ENCODE measurements at places on chromosomes 2 and 18.
A peak's percentile ranks its signal among the peaks of the same experiment; 100 is the strongest.

GRCh38 chr18:75220551-75221355 lies 10.2 kb downstream of the TSHZ1 start:
- no peak for DNase-seq

- DNase-seq: peak; percentile 66
Measured at GRCh38 chr18:79522451-79523205, 126.9 kb downstream of the NFATC1 start.

- no peak for DNase-seq
Measured at GRCh38 chr18:59915606-59916005, 15.8 kb downstream of the PMAIP1 start.

DNA sequence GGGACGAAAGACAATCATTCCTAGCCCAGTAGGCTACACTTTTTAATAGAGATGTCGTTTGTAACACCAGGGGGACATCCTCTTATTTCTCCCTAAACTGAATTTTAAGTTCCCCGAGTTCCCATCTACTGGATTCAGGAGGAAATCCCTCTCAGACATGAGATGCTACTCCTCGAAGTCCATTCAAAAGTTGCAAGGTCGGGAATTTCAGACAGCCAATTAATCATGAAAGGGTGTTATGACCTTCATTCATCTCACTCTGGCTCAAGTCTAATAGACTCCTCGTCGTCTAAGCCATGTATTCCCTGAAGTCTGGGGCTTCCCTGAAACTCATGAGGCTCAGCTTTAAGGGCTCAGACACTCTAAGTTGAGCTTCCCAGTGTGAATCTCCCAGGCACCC lies 1.2 kb upstream of the DSC3 start:
- no peak for DNase-seq

DNA sequence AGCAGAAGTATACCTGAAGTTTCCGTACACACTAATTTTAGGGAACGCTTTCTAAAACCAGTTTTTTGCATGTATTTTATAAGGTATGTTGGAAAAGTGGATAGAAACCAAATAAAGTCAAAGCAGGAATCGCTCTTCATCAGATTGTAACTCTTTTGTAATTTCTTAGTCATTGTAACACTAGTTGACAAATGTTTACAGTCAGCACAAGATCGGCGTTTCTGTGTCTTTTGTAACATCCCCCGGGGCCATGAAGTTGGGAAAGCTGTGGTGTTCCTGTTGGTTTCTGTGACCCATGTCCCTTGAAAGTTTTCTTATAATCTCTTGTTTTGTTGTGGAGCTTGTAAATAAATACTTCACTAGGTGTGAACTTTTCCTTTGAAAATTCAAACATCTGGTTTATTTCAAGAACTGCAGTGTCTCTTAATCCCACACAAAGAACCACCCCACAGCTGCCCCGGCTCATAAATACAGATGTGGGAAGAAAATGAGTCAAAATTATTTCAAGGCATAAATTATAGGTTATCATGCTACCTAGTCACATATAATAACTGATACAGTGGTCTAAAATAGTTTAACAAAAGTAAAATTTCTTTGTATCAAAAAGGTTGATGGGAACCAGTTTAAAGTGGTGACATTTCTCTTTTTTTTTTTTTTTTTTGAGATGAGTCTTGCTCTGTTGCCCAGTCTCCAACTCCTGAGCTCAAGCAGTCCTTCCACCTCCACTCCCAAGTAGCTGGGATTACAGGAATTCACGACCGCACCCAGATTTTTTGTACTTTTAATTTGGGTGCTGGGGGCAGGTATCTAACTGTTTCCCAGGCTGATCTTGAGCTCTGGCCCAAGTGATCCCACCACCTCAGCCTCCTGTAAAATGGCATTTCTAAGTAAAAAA lies 751 bp upstream of the NMI start:
- DNase-seq: no peak

- DNase-seq: no peak
Measured at GRCh38 chr2:234411793-234412192, 85.1 kb downstream of the ARL4C start.

All from stimulated activated CD8-positive, alpha-beta memory T cell treated with anti-CD3 and anti-CD28 coated beads, Interleukin-15, amount 100 ng/mL, for 48 hours (primary cell).